Endothelial cell of coronary artery (primary cell): ENCODE measurements at places on chromosomes 7 and 10. TPM values are rescaled to one million over a fixed set of nuclear protein-coding genes. Genes with fewer than 3 reads are reported as not detected.

Gene LIPJ
- total RNA-seq = under 0.01 TPM in 1 of 2 replicates, not detected in the other

Gene EVX1
- total RNA-seq = not detected in 2 replicates

Gene OR2A5
- total RNA-seq = not detected in 2 replicates

Gene ZNF425
- 1.9 and 2.0 TPM in 2 replicates for total RNA-seq

Gene GIMAP5
- total RNA-seq = 13.6 and 42.8 TPM in 2 replicates

Gene DPYSL4
- 14.7 and 36.4 TPM in 2 replicates for total RNA-seq

Gene MYL7
- not detected in 2 replicates for total RNA-seq

Gene ERCC6
- total RNA-seq = 46.0 and 47.1 TPM in 2 replicates

Gene ATRNL1
- total RNA-seq = 0.09 and 0.47 TPM in 2 replicates

Gene CTAGE6
- 0.18 and 2.2 TPM in 2 replicates for total RNA-seq

Gene CTNNA3
- total RNA-seq = not detected in 2 replicates

Gene ACTL6B
- total RNA-seq = not detected in 2 replicates

Gene IFIT5
- 4.4 and 12.1 TPM in 2 replicates for total RNA-seq

Gene PDE1C
- 0.38 and 0.54 TPM in 2 replicates for total RNA-seq

Gene CYP2C8
- total RNA-seq = not detected in 2 replicates

Gene GNAT3
- not detected in 2 replicates for total RNA-seq
